CD4-positive, alpha-beta T cell treated with Interleukin-4 for 1 hour (primary cell): ENCODE measurements at places on chromosomes 13 and 19.

DNA sequence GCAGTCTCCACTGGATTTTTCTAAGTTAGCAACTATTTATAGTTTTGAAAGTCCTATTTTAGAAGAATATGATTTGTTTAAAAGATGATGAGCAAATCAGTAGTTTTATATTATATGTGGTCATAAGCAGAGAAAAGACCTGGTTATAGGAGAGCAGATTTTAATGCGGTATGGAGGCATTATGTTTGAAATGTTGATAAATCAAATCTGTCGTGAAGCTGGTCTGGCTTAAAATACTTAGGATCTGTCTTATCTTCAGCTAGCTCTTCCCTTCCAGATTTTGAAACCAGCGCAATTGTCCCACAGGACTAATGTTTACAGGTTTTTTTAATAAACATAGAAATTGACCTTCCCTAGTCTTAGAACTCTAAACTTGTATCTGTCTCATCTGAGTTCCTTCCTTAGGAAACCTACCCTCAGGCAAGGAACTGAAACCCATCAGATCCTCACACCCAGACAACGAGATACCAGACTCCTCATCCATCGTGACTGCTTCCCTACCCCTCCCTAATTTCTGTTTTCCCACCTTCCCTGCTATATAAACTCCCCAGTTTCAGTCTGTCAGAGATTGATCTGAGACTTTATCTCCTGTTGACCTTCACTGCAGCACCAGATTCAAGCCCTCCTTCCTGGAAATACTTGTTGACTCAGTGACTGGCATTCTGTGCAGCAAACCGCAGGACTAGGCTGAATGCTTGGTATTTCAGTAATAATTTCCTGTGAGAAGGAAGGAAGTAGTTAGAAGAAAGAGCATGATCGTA, 37.8 kb upstream of the CXCL17 start:
- DNase-seq: peak; percentile 11

DNA sequence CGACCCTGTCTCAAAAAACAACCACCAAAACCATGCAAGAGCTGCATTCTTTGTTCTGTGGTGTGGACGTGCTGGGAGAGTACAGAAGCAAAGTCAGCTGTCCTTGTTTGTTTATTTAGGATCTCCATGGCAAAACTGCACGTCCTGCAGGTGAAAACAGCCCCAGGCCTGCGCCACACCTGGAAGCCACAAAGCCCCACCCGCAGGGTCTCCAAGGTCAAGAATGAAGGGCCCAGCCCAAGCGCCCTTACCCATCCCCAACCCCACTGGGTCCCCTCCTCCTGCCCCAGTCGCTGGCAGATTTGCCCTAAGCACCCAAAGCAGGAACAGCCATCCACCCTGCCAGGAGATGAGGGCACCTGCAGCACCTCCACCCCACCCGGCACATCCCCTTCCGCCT, 10.5 kb downstream of the MBD3 start:
- DNase-seq: no peak

DNA sequence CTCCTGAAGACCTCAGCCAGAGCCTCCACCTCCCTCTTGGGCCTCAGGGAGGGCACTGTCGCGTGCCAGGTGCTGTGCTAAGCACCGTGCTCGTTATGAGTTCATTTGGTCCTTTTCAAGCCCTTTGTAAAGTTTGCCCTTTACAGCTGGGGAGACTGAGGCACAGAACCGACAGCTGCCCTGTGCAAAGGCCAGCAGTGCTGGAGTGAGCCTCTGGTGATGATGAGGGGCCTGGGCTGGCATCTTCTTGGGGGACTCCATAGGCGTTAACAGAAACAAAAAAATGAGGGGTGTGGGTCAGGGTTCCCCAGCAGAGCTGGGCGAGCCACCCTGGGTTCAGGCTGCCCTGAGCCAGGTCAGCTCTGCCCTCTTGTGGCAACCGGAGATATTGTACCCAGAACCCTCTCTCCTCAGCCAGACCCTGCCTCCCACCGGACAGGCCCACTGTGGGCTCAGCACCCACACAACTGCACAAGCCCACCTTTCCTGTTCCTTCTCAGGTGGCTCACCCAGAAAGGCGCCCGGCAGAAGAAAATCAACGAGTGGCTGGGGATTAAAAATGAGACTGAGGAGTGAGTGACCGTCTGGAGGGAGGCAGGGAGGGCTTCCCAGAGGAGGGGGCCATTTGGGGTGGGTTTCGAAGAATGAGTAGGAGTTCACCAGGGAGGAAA, 5.5 kb upstream of the IFI30 start:
- DNase-seq: peak; percentile 73

DNA sequence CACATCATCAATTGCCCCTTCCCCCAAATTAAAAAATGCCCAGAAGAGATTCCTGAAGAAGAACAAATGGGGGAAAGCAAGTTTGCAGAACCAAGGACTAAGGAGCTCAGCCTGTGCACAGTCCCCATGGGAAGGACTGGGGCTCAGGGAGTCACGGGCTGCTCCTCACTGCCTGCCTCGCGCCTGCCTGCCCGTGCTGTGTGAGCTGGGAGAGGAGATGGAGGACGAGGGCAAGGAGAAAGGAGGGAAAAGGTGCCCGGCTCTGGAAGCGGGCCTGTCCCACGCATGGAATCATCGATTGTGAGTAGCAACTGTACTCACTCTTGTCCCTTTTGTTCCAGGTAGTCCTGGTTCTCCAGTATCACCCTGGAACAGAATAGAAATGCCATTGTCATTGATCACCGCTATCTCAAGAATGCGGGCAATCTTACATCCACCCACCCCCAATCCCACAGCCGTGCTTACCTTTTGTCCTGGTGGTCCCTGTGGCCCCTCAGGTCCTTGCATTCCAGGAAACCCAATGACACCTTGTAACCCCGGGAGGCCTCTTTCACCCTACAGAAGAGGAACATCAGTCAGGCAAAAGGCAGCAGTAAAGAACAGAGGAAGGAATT, 93.4 kb downstream of the COL4A1 start:
- DNase-seq: no peak

DNA sequence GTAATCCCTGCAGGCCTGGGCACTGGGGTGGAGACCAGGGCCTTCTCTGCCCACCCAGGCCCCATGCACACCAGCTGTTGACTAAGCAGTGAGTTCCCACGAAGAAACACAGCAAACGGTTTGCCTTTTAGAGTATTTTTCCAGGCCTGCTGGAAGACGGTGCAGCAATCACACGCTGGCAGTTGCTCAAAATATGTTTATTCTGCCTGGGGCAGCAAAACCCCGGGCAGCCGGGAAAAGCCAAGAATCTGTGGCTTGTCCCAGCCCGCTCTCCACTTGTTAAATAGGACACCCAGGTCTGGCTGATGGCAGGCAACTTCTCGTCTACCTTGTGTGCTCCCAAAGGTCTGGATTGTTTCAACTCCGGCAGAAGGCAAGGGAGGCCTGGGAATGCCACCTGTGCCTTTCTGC, 40.8 kb downstream of the GGACT start:
- DNase-seq: no peak

GRCh38 chr13:105410602-105411001, 1124.9 kb downstream of the EFNB2 start:
- no peak for DNase-seq

GRCh38 chr19:11337080-11337479, 2.4 kb downstream of the RAB3D start:
- DNase-seq: no peak

- DNase-seq: peak; percentile 62
These were observed 22.3 kb upstream of the ZBTB7A start for GRCh38 chr19:4088975-4089374.

DNA sequence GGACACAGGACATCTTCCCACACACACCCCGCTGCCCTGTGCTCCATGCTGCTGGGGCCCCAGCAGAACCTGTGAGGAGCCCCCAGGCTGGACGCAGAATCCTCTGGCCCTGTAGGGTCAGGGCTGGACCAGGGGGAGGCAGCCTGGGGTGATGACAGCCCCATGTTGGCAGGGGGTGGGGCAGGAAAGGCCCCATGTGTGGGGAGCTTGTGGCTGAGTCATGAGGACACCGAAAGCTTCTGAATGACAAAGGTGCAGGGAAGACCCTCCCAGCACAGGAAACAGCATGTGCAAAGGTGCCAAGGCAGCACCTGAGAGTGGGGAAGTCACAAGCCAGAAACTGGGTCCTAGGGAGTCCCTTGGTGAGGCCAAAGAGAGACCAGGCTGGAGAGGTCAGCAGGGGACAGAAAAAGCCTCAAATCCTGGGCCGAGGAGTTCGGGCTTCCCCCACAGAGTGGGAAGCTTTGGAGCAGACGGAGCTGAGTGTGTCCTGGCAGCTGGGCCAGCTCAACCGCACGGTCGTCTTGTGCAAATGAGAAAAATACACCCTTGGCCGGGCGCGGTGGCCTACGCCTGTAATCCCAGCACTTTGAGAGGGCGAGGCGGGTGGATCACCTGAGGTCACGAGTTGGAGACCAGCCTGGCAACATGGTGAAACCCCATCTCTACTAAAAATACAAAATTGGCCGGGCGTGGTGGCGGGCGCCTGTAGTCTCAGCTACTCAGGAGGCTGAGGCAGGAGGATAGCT, 17.5 kb downstream of the ATP8B3 start:
- DNase-seq: no peak

- no peak for DNase-seq
These were observed 483.2 kb downstream of the DIAPH3 start for GRCh38 chr13:59680429-59681024.

- no peak for DNase-seq
These were observed 7.0 kb downstream of the PIP5K1C start for GRCh38 chr19:3693025-3693925.

- peak; percentile 85 for DNase-seq
These were observed 50.5 kb downstream of the COLGALT1 start for GRCh38 chr19:17605761-17606589.

DNA sequence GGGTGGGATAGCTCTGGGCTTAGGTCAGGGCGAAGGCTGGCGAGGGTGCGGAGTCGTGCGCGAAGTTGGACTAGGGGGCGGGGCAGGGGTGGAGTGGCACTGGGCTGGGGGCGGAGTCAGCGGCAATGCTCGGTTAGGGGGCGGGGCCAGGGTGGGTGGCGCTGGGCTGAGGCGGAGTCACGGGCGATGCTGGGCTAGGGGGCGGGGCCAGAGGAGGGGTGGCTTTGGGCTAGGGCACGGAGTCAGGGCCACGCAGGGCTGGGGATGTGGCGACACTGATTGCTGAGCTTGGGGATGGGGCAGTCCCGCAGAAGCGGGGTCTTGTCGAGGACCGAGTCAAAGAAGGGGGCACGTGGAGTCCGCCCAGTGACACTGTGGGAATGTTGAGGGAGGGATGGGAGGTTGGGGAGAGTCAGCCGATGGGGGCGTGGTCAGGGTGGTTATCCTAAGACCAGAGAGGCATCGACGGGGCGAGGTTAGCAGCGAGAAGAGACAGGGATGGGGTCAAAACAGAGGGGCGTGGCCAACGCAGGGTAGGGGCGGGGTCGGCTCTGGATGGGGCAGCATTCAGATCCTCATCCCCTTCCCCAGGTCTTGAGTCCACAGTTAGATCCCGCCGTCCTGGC, 8.7 kb downstream of the HOMER3 start:
- peak; percentile 84 for DNase-seq

DNA sequence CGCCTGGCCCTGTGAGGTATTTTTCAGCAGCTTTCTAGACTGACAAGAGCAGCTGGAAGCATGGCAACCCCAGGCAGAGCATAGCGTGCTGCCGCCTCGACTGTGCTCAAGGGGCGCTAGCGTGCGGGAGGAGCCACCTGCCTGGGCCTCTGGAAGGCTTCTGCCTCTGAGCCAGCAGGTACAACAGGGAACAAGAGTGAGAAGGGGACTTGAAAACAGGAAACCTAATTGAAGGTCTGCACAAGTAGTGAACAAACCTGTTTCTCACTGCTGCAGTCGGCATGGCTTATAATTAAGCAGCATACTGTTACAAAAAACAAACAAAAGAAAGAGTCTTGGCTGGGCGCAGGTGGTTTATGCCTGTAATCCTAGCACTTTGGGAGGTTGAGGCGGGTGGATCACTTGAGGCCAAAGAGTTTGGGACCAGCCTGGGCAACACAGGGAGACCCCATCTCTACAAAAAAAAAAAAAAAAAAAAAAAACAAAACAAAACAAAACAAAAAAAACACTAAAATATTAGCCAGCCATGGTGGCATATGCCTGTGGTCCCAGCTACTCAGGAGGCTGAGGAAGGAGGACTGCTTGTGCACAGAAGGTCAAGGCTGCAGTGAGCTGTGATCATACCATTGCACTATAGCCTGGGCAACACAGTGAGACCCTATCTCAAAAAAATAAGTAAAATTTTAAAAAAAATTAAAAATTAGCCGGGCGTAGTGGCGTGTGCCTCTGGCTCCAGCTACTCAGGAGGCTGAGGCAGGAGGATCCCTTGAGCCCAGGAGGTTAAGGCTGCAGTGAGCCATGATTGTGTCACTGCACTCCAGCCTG, 12.6 kb upstream of the GARRE1 start:
- peak; percentile 20 for DNase-seq

DNA sequence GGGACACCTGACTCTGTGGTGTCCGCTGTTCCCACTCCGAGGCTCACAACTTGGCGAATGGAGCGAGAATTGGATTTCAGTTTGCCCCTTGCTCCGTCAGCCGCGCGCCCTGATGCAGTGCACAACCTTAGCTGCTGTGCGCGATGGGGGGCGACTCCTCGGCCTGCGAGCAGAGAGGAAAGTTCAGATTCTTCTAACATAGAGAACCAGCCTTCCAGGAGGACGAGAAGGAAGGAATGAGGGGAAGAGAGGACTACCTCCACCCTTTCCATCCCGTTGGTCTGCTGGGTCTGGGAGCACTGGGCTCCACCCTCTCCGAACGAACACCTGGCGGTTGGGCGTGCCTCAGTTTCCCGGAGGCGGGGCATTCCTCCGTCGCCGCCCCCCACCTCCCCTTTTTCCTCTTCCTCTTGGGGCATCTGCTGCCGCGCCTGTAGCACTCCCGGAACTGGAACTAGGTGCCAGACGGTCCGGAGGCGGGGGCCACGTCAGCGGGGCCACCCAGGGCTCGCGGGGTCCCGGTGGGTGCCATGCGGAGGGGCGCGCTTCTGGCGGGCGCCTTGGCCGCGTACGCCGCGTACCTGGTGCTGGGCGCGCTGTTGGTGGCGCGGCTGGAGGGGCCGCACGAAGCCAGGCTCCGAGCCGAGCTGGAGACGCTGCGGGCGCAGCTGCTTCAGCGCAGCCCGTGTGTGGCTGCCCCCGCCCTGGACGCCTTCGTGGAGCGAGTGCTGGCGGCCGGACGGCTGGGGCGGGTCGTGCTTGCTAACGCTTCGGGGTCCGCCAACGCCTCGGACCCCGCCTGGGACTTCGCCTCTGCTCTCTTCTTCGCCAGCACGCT, at the start of gene KCNK6:
Gene KCNK6 (plus strand): TSS at position 425 of the 838 bp plus-strand sequence. CDS start 106 bp downstream, at position 531.
- peak; percentile 50 for DNase-seq

DNA sequence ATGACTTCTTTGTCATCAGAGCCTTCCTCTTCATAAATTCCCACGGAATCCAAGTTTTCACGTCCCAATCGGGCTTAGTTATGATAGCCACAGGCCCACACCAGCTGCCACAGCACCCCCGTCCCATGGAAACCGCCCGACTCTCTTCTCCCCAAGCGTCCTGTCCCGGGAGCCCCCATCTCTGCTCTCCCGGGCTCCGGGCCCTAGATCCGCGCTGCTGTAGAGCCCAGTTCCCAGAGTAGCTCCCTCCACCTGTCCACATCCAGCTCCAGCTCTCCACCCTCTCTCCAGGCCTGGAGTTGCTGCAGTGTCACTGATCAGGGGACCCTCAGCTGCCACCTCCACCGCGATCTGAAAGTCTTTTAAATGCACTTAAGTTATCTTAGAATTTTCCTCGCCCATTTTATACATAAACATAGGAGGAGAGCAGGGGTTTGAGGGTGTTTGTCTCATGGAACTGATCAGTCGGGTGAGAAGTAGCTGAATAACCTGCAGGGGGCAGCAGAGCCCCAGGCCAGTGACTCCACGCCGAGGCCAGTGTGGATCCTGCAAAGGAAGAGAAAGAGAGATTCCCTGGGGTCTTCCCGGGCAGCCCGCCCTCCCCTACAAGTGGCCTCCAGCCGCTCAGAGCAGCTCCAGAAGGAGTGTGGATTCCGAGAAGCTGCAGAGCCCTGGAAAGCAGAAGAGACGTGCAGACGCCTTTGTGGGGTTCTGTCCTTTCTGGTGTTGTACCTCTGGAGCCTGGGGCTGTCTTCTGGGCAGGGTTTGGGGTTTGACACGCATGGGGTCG, 1.1 kb upstream of the ZNF763 start:
- peak; percentile 76 for DNase-seq
